ENCODE measurements at places on chromosomes 5 and 9.

DNA sequence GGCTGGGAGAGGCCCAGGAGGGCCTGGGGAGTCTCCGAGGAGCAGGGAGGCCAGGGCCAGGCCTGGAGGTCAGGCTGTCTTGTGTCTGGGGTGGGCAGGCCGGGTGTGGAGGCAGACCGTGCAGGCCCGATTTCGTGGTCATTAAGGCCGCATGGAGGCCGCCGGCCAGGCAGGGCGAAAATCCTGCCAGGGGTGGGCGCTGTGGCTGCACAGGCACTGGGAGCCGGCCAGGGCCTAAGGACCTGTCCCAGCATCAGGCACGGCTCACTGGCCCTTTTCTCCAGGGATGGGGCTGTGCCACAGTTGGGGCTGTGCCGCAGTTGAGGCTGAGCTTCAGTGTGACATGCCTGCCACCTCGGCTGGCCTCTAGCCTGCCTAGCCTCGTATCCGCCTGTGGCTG, 35.9 kb downstream of the ASS1 start:
- DNase-seq: peak; percentile 40

- no peak for DNase-seq
Observed at GRCh38 chr5:160092514-160092913, 26.7 kb downstream of the PWWP2A start.

GRCh38 chr5:160054047-160054446, 45.1 kb downstream of the TTC1 start:
- DNase-seq: no peak

DNA sequence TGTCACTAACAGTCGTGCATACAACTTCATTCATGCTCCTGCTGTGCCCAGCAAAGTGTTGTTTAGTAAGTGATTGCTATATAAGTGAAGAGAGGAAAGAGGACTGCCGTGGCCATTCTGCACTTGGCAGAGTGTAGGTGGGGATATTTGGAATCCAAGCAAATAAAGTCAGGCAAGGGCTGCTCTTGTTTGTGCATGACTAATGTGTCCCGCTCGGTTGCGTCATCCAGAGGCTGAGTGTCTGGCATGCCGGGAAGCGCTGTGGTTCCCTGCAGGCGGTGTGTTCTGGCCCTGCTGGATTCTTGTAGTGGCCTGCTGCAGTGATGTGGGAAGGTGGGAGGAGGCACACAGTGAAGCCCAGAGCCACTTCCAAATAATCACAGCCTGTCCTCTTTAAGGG, 136.9 kb upstream of the ANKH start:
- DNase-seq: no peak

DNA sequence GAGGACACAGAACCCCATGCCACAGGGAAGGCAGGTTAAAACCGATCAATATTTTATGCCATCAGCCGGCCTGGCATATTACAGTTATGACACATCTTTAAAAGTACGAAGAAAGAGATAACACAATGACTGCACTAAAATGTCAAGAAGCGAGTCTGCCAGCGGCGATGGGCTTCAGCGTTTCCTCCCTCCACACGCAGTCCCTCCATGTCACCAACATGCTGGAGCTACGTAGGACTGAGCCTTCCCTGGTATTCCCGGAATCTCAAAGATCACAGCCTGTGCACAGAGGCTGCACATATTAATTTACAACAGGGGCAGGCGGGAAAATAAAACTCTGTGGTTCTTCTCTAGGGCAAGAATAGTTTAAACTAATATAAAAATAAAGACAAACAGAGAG, 257.7 kb downstream of the IRX1 start:
- DNase-seq: no peak
